Dermis blood vessel endothelial cell (primary cell): ENCODE measurements at places on chromosomes 7 and 10. TPM values are rescaled to one million over a fixed set of nuclear protein-coding genes. Genes with fewer than 3 reads are reported as not detected.

SFXN4 gene
- 9.4 and 14.6 TPM in 2 replicates for total RNA-seq

KNDC1 gene
- 0.28 TPM in 1 of 2 replicates, not detected in the other for total RNA-seq

LAMB1 gene
- 485 and 583 TPM in 2 replicates for total RNA-seq

AGBL3 gene
- total RNA-seq: 1.6 and 1.7 TPM in 2 replicates

LRRC61 gene
- 5.4 and 18.0 TPM in 2 replicates for total RNA-seq

PRR15 gene
- 0.17 and 0.19 TPM in 2 replicates for total RNA-seq
